H9 (cell line): ENCODE measurements at places on chromosomes 2 and 18.

- peak; percentile 61 for DNase-seq
Measured at GRCh38 chr2:113080134-113080533, 12.4 kb downstream of the IL1F10 start.

DNA sequence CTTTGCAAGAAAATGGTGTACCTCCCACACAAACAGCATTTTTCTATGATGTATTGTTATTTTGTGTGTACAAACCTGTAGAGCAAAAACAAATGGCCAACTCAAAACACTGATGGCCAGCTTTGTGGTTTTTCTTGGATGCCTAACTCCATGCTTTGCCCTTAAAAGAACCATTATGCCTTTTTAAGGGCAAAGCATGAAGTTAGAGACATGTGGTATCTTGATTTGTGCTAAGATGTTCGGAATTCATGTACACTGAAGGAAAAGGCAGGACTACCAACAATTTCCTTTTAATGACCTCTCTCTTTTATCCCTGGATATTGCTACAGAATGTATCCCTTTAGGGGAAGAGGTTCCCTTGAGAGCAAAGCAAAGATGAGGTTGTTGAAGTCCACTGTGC lies 273.6 kb downstream of the SCG2 start:
- no peak for DNase-seq

DNA sequence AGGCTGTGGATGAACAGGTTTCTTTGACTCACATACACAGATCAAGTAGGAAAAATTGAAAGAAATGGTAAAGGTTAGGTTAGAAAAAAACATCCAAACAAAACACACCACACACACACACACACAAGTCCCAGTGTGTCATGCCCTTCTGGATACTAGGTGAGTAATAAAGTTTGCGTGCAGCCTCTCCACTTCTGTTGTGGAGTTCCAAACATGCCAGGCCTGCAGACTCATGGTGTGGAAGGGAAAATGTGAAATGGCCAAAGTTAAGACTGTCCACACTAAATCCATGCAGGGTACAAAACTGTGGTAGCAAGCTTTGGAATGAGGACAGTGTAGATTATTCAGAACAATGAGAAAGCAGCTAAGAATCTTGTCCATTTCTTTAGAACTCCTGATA lies 114.6 kb downstream of the IKZF2 start:
- DNase-seq = no peak

DNA sequence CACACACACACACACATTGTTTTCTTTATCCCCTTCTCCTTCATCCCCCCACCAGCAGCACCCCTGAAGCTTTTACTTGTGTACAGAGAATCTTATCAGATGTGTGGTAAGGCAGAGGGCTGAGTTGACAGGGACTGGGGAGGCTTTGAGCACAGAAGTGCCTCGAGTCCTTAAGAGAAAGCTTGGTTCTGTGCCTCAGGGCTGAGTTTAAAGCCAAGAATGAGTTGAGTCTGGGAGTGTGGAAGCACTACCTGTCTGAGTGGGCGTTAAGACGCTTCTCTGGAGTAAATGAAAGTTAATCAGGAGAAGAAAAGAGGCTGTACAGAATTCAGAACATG lies 2.7 kb downstream of the ID2 start:
- no peak for DNase-seq

GRCh38 chr2:148627224-148627623 lies 17.3 kb upstream of the EPC2 start:
- no peak for DNase-seq

GRCh38 chr18:56162311-56163265 lies 475.8 kb downstream of the TXNL1 start:
- DNase-seq = no peak

- DNase-seq = no peak
Measured at GRCh38 chr2:11145350-11145749, 9.9 kb upstream of the SLC66A3 start.

DNA sequence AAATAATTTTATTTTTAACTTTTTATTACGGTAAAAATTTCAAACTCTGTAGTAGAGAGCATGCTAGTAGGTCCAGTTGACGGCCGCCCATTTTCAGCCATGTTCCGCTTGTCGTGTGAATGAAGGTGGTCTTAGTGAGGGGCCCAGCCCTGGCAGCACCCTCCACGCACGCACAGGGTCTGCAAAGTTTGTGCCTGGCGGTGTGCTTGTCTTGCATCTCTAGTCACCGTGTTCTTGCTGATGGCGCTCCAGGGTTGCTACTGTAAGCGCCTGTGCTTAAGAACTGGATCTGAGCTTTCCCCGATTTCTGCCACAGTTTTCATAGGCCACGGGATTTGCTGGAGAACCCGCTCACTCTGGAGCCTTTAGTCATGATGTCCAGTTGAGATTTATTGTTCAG lies 28.9 kb downstream of the LDLRAD4 start:
- DNase-seq = peak; percentile 10

- DNase-seq = no peak
Measured at GRCh38 chr2:207311316-207312005, 145.7 kb upstream of the KLF7 start.

DNA sequence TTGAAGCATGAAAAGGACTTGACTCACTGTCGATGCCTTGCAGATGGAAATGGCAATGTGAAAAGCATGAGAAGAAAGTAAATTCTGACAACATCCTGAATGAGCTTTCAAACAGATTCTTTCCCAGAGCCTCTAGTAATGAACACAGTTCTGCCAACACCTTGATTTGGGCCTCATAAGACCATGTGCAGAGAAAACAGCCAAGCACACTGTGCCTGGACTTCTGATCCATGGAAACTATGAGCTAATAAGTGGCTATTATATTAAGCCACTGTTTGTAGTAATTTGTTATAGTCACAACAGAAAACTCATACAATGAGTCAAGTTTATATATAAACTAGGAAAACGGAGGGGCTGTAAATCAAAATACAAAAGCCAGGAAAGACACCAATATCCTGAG lies 477.3 kb downstream of the MBD2 start:
- no peak for DNase-seq

DNA sequence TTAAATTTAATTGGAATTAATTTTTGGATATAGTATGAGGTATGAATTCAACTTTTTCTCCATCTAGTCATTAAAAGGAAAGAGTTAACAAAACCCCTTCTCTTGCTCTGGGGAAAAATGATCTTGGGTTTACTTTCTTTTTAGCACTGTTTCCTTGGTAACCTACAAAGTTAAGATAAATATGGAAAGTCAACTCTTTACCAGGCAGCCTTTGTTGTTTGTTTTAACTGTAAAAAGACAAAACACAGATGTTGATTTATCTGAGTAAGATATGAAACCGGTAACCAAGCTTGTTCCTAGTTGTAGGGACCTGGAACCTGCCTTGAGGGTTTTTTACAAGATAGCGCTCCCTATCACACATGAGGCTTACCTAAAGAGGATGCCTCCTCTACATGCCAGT lies 10.1 kb upstream of the SANBR start:
- no peak for DNase-seq

DNA sequence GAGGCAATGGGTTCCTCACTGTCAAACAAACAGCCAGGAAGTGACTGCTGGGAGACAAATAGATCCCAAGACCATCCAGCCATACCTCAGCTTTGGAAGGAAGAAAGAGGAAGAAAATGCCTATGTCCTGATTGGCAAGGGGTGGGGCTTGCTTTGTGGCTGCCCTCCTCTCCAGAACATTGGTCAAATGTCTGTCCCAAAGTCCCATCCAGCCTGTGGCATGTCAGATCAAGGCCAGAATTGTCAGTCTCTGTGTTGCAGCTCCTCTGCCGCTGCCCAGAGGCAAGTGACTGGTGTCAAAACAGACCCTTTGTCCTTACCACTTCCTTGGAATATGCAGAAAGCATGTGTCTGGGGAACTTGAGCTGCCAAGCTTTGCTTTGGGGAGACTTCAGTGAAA lies 63.0 kb upstream of the SMAD2 start:
- DNase-seq = no peak

DNA sequence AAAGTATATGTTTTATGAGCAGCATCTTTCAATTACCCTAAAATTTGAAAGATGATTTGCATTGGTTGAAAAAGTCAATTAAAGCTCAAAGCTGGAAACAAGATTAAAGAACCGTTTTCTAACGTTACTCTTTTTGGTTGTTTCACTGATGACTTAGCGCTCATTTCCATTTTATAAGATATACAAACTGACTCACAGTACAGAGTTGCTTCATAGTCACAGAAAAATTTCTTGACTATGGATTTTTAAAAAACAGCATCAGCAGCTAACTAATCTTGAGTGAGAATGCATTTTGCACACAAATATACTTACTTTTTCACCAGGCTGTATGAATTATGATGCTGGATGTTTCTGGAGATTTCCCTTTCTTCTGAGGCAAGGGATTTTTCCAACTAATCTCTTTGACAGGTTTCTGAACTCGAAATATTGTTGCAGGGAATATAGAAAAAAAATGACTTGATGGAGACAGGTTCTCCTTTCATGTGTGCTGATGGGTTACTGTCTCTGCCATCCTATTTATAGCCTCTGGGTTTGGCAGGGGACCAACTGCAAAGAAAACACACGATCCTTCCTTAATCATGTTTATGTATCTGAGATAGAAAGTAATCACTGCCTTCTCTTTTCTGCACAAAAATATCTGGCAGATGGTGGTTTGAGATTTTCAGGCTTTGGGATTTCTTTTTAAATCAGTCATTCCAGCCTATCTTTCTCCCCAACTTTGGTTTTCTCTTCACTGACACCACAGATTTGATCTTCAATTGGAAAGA lies 129.4 kb upstream of the DAPL1 start:
- DNase-seq = no peak

GRCh38 chr18:7957297-7957696 lies 390.2 kb downstream of the PTPRM start:
- DNase-seq = no peak

DNA sequence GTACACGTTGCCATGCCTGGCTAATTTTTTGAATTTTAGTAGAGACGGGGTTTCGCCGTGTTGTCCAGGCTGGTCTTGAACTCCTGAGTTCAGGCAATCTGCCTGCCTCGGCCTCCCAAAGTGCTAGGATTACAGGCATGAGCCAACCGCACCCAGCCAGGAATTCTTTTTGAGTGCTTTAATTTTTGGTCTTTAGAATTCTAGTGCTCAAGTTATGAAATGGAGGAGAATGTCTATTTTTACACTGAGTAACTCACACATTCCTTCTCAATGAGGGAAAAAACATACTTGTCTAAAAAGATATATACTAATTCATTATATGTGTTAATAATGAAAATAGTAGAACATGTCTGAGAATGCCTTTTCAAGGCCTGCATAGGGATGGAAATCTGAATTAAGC lies 8.5 kb downstream of the ZNF396 start:
- no peak for DNase-seq

DNA sequence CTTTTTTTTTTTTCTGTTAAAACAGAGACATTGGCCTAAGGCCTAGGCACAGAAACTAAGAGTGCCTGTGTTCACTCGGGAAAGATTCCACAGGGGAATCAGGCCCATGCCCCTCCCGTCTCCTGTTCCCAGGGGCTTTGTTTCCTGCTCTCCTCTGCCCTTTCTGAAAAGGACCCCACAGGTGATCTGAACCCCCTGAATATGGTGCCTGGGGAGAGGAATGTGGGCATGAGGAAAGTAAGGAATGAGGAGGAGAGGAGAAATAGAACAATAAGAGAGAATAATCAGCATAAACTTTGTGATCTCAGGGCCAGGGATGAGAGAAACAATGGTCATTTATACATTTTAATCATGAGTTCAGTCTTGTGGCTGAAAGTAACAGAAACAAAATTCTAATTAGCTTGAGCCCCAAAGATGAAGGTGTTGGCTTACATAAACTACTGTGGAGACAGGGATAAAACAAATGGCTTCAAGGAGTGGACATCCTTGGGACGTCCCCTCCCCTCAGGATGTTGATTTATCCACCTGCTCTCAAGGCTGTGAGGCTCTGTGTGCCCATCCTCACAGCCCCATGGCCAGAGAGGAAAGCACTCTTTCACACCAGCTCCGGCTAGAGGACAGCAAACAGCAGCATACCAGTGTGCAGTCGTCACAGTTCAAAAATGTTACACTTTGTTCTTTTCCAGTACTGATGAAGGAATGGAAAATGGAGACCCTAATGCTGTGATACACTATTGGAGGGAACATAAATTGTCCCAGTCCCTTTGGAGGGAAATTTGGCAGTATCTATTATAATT lies 46.4 kb upstream of the MRPL33 start:
- DNase-seq = no peak

DNA sequence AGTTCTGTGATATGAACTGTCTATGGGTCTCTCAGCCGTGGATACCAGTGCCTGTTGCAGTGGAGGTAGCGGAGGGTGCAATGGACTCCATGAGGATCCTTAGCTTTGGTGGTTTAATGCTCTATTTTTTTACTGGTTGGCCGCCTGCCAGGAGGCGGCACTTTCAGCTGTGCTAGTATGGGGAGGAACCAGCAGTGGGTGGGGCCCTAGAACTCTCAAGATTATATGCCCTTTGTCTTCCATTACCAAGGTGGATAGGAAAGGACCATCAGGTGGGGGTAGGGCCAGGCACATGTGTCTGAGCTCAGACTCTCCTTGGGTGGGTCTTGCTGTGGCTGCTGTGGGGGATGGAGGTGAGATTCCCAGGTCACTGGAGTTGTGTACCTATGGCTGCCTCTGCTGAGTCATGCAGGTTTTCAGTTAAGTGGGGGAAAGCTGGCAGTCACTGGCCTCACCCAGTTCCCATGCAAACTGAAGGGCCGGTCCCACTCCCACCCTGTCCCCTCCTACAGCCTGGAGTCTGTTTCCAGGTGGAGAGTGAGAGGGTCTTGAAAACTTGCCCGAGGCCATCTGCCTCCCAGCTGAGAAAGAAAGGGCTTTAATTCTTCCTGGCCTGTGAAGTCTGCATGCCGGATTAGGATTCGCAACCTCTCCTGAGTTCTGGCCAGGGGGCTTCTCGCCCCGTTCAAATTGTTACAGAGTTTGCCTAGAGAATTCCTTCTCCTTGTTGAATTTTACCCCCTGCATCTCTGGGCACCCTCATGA lies 14.5 kb downstream of the KCNS3 start:
- DNase-seq = peak; percentile 64

- peak; percentile 73 for DNase-seq
Measured at GRCh38 chr2:236309669-236310029, 45.4 kb upstream of the ASB18 start.

DNA sequence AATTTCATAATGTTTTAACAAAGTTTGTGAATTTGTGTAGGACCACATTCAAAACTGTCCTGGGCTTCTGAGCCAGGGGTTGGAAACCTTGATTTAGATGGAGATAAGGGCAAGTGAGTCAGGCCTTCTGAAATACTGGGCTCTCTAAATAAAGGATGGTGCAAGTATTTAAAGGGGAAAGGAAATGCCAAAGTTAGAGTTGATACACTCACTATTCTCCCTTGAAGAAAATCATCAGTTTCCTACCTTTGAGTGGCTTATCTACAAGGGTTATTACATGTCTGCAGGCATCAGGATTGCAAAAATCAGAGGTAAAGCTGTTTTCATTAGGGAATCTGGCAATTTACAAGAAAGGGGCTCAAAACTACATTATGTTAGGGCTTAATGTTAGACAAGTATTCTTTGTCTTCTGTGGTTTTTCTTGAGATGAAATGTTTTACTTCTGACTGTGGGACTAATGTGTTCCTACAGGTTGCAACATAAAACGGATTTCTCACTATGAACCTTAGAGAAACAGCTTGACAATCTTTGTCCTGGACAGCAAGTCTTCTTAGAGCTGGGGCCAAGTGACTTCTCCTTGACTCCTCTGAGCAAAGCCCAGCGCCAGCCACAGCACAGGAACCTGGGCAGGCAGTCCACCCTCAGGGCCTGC lies 31.1 kb downstream of the RNU4ATAC start:
- DNase-seq = no peak

GRCh38 chr2:204575463-204575862 lies 30.2 kb downstream of the PARD3B start:
- DNase-seq = no peak
